ENCODE measurements at places on chromosomes 2 and 18. TPM values are rescaled to one million over a fixed set of nuclear protein-coding genes. Genes with fewer than 3 reads are reported as not detected.
A peak's percentile ranks its signal among the peaks of the same experiment; 100 is the strongest.

Gene GCG
- total RNA-seq: not detected

Gene RIT2
- total RNA-seq: not detected

Gene NEU2
- total RNA-seq: not detected

Gene KIAA2012
- total RNA-seq: 0.08 TPM

Gene KCNG2
- total RNA-seq: 0.56 TPM

Gene EHBP1
- 54.4 TPM for total RNA-seq

Gene MC2R
- total RNA-seq: not detected

Gene UGT1A6
- not detected for total RNA-seq

GRCh38 chr2:178008636-178009289, 63.8 kb downstream of the PDE11A start:
- DNase-seq: no peak

DNA sequence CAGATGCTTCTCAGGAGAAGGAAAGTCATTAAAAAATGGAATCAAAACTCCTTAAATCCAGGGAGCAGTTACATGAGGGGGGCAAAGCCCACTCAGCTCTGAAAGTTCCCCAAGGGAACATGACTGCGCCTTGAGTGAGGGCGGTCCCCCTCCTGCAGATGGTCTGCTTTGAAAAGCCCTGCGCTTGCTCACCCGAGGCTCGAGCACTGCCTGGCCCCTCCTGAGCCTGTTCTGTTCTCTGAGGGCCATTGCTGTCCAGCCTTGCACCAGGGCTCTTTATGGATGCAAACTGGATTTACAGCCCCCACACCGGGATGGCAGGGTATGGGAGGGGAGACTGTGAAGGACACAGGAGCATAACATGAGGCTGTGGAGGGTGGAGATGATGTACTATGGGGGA, 37.8 kb upstream of the DNMT3A start:
- no peak for DNase-seq

GRCh38 chr2:193539188-193539587, 1344.5 kb upstream of the TMEFF2 start:
- DNase-seq: no peak

DNA sequence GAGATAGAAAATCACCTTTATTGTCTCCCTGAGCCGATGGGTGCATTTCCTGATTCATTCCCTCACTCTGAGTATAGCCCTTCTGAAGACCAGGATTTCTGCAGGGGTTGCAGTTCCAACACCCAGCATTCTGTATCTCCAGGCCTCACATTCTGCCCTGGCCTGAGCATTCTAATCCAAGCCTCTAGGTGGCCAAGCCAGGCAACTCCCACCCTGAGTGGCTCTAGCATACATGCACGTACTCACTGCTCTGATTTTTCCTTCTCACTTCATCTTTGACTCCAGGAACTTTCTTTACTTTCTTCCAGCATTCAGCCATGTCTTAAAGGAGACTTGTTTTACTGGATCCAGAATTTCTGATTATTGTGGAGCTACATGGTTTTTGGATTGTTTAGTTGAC, 100.7 kb upstream of the STK39 start:
- DNase-seq: peak; percentile 44

- peak; percentile 62 for DNase-seq
Measured at GRCh38 chr2:61793389-61793836, 60.4 kb downstream of the FAM161A start.

DNA sequence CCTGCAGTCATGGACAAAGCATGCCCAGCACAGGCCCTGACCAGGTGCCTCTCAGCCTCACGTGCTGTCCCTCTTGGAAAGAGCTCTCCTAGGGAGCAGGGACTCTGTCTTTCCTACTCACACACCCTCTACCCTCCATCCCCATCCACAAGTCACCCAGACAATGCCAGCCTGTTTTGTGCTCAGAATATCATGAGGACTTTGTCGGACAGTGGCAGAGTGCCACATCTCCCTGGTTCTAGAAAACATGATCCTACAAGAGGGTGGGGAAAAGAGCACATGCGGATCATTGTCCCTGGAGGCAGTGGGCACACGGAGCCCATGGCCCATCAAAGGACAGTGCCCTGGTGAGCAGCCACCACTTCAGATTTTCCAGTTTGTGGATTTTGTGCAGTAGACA, 3.7 kb upstream of the MAL start:
- DNase-seq: no peak

- no peak for DNase-seq
Measured at GRCh38 chr2:82795446-82795845, 1663.6 kb downstream of the SUCLG1 start.

DNA sequence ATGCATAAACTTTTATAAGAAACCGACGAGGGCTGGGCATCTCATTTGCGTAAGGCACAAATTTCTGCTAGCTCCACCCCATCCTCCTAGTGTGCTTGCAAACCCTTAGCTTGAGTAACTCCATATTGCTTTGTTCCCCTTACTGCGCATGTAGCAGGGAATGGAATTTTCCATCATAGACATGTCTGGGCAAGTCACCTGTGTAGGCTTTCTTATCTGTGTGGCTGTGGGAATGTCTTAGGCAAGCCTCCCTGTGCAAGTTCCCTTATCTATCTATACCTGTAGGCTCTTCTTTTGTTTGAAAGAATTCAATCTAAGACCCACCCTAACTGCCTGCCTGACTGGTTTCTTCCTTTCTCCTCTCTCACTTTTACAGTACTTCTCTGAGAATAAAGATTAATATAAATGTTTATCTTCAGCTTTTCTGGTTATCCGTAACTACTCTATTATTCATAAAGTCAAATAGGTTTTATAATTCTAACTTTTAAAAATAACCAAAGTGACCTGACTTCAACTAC, 217.6 kb upstream of the FIGN start:
- no peak for DNase-seq

GRCh38 chr18:25019086-25019860, 332.7 kb downstream of the ZNF521 start:
- no peak for DNase-seq

GRCh38 chr2:7697052-7697451, 779.8 kb downstream of the RNF144A start:
- DNase-seq: no peak

GRCh38 chr2:124333784-124334183, 308.7 kb downstream of the CNTNAP5 start:
- no peak for DNase-seq

GRCh38 chr18:23816740-23817139, 127.5 kb downstream of the LAMA3 start:
- no peak for DNase-seq

GRCh38 chr2:170845343-170845742, 28.7 kb downstream of the GAD1 start:
- peak; percentile 58 for DNase-seq

DNA sequence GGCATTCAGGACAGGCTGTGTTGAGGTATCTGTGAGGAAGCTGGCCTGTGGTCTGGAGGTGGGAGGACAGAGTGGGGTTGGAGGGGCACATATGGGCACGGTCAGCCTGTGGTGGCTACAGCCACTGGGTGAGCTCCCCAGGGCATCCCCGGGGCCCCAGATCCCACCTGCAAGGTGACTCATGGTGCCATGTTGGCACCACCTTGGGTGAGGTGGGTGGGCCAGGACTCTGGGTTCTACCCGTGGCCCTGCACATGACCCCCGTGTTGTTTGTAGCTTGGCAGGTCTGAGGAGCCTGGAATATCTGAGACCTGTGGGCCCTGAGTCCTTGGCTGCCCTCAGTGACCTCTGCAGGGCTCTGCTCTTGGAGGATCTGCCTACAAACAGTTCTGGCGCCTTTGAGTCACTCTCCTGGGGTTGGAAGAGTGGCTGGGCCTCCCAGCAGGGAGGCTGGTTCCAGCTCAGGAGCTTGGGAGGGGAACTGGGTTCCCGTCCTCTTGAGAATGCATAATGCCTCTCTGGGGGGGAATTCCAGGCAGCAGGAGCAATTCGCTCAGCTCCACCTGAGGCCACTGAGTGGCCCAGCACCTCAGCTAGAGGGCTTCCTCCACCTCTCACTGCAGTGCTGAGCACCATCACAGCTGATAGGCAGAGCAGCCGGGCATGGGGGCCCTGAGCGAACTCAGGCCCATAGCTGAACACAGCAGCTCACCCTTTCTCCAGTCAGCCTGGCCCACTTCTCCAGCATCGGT, 105.1 kb downstream of the DYSF start:
- DNase-seq: no peak

DNA sequence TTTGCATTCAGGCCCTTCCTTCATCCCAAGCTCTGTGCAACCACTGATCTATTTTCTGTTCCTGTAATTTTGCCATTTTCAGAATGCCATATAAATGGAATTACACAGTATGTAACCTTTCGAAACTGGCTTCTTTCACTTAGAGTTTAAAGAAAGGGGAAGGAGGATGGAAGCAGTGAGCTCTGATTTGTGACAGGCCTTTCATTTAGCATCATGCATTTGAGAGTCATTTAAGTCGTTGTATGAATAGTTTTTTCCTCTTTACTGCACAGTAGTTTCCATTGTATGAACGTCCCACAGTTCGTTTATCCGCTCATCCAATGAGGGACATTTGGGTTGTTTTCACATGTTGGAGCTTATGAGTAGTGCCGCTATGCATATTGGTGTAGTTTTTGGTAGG, 67.0 kb downstream of the LBH start:
- no peak for DNase-seq

GRCh38 chr2:146128216-146128615, 1608.3 kb upstream of the ZEB2 start:
- DNase-seq: no peak

- no peak for DNase-seq
Measured at GRCh38 chr2:120594856-120595685, 140.6 kb upstream of the GLI2 start.

GRCh38 chr2:54942373-54942772, 107.9 kb downstream of the RTN4 start:
- no peak for DNase-seq
